ENCODE measurements at places on chromosomes 4 and X.

DNA sequence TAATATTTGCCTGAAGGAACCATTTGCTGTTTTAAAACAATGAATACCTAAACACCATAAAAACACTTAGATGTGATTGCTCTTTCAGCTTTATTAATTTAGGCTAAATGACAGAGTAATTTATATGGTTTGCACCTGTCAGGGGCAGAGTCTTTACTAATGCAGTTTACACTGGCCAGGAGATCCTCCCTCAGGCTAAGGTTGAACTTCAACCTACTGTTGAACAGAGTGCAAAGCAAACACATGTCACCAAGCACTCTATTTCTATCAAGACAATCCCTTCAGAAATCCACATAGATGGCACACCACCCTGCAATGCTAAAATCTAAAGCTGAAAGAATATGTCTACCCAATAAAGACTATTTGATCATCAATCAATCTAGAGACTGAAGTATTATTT lies 147.3 kb downstream of the KLHL13 start:
- no peak for DNase-seq

DNA sequence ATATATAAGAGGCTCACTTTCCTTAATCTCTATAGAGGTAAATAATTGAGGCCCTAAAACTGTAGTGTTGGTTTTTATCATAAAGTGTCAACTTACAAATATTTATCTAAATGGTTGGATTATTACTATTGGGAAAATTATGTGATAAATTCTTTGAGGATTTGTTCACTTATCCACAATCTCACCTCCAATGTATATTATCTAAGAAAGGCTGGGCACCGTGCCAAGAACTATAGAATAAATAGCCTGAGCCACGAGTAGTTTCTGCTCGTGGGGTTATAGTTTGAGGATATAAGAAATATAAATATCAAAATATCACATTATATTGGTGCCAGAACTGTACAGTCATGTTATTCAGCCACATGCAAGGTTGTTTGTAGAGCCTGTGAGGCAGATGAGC lies 177.9 kb downstream of the VEGFC start:
- no peak for DNase-seq

GRCh38 chr4:75671802-75672421 lies 1.3 kb downstream of the G3BP2 start:
- no peak for DNase-seq

DNA sequence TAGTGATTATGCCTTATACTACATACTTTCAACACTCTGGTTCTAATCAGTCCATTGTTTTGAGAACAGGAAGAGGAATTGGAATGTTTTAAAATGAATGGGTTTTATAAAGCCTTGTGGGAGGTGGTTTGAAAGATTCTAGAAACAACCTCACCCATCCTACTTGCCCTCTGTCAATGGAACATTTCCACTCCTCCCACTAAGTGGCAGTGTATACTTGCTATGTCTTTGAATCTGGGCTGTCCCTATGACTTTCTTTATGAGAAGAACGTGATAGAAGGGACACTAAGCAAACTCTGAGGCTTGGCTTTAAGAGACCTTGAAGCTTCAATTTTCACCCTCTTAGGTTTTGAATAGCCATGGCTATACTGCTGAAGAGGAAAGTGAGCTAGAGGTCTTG lies 611.2 kb downstream of the PPP4R3C start:
- peak; percentile 52 for DNase-seq

- no peak for DNase-seq
Observed at GRCh38 chrX:124256216-124256615, 76.2 kb upstream of the TEX13D start.

- DNase-seq = peak; percentile 48
Observed at GRCh38 chrX:20066968-20067708, 49.6 kb downstream of the MAP7D2 start.

GRCh38 chrX:135185795-135186443 lies 14.7 kb upstream of the CT55 start:
- DNase-seq = peak; percentile 65

DNA sequence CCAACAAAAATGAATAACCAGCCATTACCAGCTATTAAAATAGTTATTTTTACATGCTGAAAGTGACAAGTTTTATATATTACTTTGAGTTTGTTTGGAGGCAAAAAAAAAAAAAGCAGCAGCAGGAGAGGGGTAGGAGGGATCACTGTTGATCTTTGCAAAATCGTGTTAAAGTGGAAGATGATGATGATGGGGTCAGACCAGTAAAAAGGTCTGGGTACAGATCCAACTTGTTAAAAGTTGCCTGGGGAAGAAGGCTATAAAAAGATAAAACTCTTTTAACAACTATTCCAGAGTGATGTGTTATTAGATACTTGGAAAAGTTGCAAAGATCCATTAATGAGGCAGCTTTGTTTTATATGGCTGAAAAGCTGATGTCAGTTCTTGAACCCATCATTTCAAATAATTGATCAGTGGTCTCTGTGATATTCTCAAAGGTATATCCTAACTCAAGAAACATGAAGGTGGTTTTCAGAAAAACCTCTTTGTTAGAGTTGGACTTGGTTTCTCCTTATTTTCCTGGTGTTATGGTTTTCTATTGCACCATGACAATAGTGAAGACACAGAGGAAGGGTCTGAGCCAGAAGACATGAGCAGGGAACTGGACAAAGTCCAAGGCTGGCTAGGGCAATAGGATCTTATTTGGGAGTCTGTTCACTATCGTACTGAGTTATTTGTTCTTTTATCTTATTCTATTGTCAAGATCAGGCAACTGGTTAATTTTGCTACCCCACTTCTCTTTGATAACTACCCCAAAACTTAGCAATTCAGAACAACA lies 44.8 kb downstream of the EDNRA start:
- DNase-seq = no peak

DNA sequence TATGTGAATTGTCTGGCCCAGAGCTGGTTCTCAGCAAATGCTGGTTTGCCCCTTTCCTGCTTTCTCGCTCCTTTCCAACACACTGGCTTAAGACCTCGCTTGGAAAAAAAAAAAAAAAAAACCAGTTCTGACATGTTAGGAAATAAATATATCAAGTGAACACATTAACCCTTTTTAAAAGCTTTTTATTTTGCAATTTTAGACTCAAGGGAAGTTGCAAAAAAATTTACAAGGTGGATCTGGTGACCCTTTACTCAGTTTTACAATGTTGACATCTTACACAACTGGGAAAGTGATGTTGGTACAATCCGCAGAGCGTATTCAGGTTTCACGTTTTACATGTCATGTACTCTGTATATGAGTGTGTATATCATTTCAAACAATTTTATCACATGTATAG lies 100.1 kb downstream of the RTL5 start:
- DNase-seq = no peak

DNA sequence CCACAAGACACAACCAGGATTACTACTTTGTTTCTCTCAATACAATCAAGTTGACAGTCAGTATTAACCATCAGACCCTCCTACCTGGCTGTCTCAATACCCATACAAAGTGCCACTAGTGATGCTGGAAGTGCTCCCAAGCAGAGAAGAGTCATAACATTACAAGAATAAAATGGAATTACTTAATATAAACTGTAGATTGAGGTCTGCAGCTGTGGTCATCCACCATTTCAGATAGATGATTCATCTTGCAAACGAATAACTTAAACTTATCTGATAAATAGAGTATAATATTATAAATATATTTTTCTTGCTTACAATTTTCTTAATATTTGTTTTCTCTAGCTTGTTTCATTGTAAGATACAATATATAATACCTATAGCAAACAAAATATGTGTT lies 1034.2 kb upstream of the PCDH10 start:
- no peak for DNase-seq

DNA sequence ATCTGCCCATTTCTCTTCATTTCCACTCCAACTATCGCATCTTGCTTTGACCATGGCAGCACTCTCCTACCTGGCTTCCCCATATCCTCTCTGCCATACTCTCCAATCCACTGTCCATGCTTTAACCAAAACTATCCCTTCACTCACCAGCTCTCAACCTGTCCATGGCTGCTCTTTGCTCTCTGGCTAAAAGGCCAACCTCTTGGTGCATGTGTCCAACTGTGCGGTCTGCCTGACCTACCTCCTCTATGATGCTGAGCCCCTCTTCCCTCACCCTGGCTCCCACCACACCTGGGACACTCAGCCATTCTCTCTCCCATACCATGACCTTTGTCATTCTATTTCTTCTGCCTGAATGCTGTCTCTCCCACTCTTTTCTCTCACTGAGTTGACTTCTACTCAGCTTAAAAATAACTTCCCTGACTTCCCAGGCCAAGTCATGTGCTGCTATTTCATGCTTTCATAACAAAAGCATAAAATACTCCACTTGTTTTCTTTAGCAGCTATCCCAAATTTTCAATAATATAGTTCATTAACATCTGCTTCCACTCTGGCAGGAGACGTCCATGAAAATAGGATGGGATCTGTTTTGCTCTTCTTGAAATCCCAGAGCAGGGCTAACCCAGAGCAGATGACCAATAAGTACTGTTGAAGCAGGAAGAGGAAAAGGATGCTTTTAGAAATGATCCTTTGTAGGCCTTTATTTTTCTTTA lies 29.8 kb upstream of the KLF3 start:
- no peak for DNase-seq

- DNase-seq = no peak
Observed at GRCh38 chr4:159227378-159227777, 124.5 kb downstream of the RAPGEF2 start.

- no peak for DNase-seq
Observed at GRCh38 chr4:151687021-151687640, 73.7 kb downstream of the GATB start.

Data from Kasumi-1 (cell line).